ENCODE measurements at places on chromosomes 7 and 10.

DNA sequence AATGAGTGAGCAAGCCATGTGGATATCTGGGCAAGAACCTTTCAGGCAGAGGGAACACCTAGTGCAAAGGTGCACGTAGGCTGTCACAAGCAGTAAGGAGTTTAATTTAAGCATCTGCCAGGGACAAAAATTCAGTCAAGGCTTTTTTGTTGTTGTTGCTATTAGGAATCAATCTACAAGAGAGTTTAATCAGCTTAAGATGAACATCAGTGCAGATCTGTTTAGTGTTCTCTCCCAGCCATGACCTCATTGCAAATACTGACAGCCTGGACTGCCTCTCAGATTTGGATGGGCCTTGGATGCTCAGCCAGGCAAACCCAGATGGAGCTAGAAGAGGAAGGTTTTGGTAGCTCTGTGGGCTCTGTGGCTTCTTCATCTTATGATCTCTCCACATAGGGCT, 3.3 kb upstream of the GLCCI1 start:
- no peak for DNase-seq

DNA sequence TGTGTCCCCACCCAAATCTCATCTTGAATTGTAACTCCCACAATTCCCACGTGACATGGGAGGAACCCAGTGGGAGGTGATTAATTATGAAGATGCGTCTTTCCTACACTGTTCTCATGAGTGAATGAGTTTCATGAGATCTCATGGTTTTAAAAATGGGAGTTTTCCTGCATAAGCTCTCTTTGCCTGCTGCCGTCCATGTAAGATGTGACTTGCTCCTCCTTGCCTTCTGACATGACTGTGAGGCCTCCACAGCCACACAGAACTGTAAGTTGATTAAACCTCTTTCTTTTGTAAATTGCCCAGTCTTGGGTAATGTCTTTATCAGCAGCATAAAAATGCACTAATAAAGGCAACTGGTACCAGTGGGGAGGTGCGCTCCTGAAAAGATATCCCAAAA, 67.7 kb upstream of the DRGX start:
- DNase-seq = no peak

DNA sequence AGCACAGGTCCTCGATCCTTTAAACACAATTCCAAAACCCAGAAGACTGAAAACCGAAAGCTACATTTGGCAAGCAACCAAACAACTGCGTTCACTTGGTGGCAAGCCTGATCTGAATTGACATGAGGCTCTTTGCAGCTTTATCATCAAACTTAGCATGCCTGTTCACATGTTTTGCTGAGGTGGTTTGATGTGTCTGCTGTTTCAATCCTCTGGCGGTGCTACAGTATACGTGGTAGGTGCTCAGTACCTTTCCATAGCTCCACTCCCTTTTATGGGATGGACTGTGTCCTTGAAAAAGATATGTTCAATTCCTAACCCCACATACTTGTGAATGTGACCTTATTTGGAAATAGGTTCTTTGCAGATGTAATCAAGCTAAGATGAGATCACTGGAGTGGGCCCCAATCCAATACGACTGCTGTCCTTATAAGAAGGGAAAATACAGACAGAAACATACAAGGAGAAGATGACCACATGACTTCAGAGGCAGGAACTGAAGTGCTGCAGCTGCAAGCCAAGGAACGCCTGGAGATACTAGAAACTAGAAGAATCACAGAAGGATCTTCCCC, 33.4 kb downstream of the CCDC6 start:
- no peak for DNase-seq

GRCh38 chr10:6068422-6068821, 6.3 kb upstream of the IL2RA start:
- no peak for DNase-seq

- DNase-seq = no peak
Measured at GRCh38 chr10:47042780-47043750, 131.8 kb downstream of the PTPN20 start.

GRCh38 chr10:8487346-8487745, 432.9 kb downstream of the GATA3 start:
- DNase-seq = no peak

- DNase-seq = no peak
Measured at GRCh38 chr7:98930921-98931320, 52.6 kb downstream of the TRRAP start.

DNA sequence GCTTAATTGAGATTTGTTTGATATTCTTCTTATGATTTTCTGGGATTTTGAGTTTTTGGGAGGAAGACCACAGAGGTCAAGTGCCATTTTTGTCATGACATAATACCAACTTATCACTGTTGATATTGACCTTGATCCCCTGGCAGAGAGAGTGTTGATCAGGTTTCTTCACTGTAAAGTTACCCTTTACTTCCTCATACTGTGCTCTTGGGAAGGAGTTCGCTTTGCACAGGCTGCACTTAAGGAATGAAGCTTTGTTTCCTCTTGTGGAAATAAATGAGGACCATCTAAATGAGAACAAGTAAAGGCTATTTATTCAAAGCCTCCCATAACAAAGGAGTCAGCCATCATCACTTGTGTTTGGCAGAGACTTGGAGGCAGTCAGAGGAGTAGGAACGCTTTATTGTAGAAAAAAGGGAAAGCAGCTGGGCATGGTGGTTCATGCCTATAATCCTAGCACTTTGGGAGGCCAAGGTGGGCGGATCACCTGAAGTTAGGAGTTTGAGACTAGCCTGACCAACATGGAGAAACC, 16.1 kb downstream of the ST7 start:
- DNase-seq = no peak

DNA sequence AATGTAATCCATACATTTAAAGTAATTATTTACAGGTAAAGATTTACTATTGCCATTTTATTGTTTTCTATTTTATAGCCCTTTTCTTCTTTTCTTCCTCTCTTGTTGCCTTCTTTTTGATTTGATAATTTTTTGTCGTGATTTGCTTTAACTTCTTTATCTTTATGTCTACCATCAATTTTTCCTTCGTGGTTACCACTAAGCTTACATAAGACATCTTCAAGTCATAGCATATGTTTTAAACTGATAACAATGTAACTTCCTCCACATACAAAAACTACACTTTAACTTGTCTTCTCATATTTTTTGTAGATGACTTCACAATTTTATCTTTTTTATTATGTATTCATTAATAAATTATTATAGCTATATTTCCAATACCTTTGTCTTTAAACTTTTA, 316.6 kb downstream of the PLXDC2 start:
- DNase-seq = no peak

GRCh38 chr7:127629268-127629854, 11.4 kb upstream of the PAX4 start:
- DNase-seq = peak; percentile 98

DNA sequence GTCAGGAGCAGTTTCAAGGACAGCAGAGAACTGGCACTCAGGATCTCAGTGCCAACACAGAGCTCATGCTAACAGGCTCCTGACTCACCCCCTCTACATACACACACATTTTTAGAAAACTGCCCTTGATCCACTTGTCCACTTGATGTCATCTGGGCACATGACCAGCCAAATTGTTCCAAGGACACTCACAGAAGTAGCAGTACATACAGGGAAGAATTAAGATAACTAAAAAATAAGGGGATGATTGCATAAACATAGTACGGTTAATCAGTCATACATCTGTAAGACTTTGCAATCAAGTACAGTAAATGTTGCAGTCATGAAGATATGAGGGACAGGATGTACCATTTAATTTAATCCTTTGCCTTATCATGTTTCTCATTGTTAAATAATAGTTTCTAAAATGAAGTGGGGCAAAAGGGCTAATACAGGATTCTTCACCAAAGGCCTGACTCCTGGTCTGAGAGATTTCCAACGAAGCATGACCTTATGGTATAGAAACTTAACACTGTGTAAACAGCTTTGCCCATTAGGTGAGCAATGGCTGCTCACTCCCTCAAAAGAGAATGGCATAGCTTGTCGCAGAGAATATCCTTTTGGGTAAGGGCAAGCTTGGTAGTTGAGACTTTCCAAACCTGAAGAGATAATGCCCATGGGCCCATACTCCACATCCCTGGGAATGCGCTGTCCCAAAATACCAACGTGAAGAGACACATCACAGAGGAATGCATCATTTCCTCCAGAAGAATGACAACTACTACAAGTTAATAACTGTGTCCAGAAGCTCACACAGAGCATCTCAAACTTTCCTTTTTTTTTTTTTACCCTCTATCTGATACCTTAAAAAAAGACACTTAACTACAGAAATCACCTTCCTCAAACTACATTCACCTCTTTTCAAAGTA, 94.1 kb downstream of the ARMH3 start:
- no peak for DNase-seq

DNA sequence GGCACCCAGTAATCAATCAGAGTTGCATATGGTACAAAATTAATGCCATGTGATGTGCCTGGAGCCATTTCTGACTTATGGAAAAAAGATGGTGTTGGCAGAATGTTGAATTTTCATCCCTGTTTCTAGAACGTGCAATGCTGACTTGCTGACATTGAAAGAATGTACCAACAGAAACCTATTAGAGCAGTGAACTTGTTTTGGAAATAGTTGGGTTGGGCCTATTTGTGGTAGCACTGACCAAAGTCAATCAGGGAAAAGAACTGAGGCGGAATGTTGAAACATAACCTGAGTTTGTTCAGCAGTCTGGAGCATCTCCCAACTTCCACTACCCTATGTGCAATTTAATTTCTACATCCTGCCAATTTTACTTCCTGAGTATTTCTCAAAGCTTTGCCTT, 11.7 kb upstream of the KIAA1217 start:
- DNase-seq = no peak

GRCh38 chr10:77494327-77494726, 143.3 kb downstream of the KCNMA1 start:
- peak; percentile 79 for DNase-seq

GRCh38 chr7:108014747-108015682, 12.1 kb upstream of the LAMB1 start:
- peak; percentile 39 for DNase-seq

DNA sequence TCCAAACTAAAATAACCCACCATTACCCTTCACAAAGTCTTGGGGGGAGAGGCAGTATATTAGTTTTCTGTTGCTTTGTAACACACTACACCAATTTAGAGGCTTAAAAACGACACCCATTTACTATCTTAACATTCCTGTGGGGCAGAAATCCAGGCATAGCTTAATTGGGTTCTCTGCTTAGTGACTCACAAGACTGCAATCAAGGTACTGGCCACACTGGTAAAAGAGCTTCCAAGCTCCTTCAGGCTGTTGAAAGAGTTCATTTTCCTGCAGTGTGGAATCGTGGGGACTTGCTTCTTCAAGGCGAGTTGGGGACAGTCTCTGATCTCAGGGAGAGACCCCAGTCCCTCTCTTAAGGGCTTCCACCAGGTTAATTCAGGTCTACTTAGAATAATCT, 139.1 kb downstream of the XPNPEP1 start:
- no peak for DNase-seq

GRCh38 chr10:130053561-130053960, 57.1 kb downstream of the C10orf143 start:
- DNase-seq = no peak

DNA sequence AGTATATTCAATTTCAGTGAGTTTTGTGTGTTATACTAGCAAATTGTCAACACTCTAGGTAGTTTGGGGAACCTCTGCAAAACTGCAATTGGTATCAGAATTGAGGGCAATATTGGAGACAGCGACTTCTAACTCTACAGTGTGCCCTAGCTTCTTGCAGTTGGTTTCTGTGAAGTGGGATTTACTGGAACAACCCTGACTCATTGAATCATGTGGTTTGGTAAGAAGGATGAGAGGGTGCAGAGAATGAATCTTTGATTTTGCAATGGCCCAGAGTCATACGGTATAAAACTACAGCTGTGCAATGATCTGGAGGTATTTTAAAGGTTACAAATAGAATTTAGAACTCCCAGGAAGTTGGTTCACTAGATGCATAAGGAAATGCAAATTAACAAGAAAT, 129.1 kb upstream of the PPP1R3A start:
- no peak for DNase-seq

- no peak for DNase-seq
Measured at GRCh38 chr7:121107923-121108498, 119.5 kb downstream of the CPED1 start.

GRCh38 chr10:94288361-94289101, 74.2 kb downstream of the NOC3L start:
- peak; percentile 55 for DNase-seq

- peak; percentile 77 for DNase-seq
Measured at GRCh38 chr10:77251297-77252013, 386.2 kb downstream of the KCNMA1 start.

GRCh38 chr7:937856-938484, 16.5 kb downstream of the ADAP1 start:
- no peak for DNase-seq

DNA sequence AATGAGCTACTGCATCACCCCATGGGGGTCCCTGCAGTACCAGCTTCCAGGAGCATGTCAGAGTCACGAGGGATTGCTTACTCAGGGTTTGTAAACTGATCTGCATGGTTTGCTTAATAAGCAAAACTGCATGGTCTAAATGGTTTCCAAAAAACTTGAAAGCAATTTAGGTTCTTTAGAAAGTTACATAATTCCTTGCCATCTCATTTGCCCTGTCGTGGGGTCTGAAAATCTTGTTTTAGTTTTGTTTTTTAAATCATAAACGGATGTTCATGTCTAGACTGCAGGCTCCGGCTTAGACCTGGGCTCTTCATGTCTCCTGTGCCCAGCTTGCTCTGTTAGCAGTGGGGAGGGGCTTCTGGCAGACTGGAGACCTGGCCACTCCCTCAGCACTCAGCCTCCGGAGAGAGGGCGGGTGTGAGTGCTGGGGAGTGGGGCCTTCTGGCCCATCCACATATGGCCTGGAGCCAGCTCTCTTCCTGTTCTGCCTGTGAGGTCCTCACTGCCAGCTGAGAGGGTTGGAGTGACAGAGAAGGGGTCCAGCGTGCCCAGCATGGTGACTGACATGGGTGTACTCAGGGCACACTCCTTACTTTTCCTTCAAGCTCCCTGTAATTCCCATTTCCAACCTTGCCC, 17.5 kb downstream of the PRF1 start:
- DNase-seq = peak; percentile 88

- DNase-seq = no peak
Measured at GRCh38 chr10:74612195-74612594, 214.2 kb upstream of the KAT6B start.

GRCh38 chr10:26215935-26216584, 514 bp upstream of the GAD2 start:
- DNase-seq = peak; percentile 90

- peak; percentile 88 for DNase-seq
Measured at GRCh38 chr10:23293145-23293724, 51.4 kb downstream of the C10orf67 start.

- no peak for DNase-seq
Measured at GRCh38 chr10:124481717-124482116, 20.1 kb downstream of the LHPP start.

DNA sequence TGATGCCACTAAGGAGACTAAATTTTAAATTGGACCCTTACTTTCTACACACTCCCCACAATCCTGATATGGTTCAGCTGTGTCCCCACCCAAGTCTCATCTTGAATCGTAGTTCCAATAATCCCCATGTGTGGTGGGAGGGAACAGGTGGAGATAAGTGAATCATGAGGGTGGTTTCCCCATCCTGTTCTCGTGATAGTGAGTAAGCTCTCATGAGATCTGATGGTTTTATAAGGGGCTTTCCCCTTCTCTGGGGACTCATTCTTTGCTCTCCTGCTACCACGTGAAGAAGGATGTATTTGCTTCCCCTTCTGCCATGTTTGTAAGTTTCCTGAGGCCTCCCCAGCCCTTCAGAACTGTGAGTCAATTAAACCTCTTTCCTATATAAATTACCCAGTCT, 18.4 kb upstream of the BET1 start:
- no peak for DNase-seq

Data from endodermal cell (in vitro differentiated cells).